ENCODE measurements at places on chromosomes 1 and 21.

- DNase-seq: peak; percentile 51
Measured at GRCh38 chr1:151457911-151458801, 1.1 kb downstream of the POGZ start.

- DNase-seq: no peak
Measured at GRCh38 chr1:213325482-213325881, 274.4 kb downstream of the RPS6KC1 start.

GRCh38 chr21:37484535-37485474, 118.2 kb downstream of the DYRK1A start:
- DNase-seq: no peak

DNA sequence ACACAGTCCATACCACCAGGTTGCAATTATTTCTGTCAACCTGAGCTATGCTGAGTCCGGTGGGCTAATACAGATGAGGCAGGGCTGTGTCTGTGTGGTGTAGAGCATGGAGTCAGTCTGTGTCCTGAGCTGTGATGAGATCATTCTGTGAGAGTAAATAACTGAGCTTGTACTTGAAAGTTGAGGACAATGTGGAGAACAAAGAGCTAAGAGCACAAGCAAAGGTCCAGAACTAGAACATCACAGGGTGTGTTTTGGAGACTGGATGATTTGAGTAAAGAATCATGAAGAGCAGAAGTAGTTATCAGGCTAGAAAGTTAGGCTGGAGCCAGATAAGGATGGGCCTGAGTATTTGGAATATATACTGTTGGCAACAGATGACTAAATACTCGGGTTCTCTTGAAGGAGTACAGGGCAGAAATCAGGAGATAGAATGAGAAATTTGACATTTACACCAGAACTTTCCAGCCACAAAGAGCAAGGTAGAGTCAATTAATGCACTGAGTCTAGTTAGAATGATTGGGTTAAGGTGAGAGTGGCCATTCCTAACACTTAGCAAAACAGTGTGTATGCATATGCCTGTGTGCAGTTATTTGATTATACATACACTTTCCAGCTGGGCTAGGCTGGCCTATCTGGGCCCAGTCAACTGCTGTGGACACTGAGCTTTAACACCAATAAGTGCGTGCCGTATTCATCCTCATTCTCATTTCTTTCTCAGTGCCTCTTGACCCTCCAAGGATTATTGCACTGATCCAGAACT, 48.8 kb downstream of the LEPR start:
- no peak for DNase-seq

- DNase-seq: no peak
Measured at GRCh38 chr21:44514746-44515358, 25.1 kb downstream of the KRTAP10-1 start.

DNA sequence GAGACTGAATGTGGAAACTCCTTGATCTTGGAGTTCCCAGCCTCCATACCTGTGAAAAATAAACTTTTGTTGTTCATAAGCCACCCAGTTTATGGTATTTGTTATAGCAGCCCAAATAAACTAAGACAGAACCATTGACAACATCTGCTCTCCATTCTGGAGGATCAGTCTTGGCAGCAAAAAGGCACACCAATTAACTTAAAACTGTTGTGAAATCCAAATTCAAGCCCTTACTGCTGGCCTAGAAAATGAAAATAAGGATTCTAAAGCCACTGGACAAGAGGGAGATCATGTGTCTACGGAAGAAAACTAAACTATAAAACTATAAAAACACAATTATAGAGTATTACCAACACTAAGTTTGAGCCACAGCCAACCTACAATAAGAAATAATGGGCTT, 172.1 kb upstream of the RNPC3 start:
- no peak for DNase-seq

Data from inflammatory macrophage treated with lipopolysaccharide for 1 hour (primary cell).